ENCODE measurements at places on chromosomes 16 and 17.
A peak's percentile ranks its signal among the peaks of the same experiment; 100 is the strongest.

- peak; percentile 85 for DNase-seq
These were observed 25.0 kb downstream of the MRC2 start for GRCh38 chr17:62652251-62653001.

GRCh38 chr17:9666461-9667050 is 21.2 kb downstream of the USP43 start:
- DNase-seq, result peak; percentile 25

GRCh38 chr17:63774969-63775265 is 947 bp downstream of the DDX42 start:
- DNase-seq, result peak; percentile 17

DNA sequence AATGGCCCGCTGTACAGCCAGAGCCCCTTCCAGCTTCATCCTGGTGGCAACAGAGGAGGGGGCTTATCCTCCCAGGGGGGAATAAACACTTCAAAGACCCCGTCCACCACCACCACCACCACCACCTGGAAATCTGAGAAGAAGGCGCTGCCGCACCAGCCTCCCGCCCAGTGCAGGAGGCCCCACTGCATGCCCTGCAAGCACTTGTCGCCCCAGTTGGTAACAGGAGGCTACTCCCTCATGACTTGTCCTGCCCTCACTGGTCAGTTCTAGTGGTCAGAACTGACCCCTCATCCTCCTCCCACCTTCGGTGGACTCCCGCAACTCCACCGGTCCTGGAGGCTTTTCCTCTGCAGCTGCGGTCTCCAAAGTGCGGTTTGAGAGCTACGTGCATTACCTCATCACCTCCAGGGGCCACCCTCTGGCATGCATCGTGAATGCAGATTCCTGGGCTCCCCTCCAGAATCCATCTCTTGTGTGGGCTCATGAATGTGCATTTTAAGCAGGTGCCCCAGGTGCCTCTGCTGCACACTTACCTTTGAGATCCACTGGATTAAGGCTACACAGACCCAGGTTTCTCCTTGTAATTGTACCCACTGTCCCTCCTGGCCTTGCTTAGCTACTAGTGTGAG is 71.8 kb downstream of the SRCIN1 start:
- no peak for DNase-seq

- peak; percentile 82 for DNase-seq
These were observed at the start of gene VWA3A for GRCh38 chr16:22092143-22092933. Gene VWA3A (plus strand): TSS chr16:22092541. CDS start chr16:22092638, 97 bp downstream.

DNA sequence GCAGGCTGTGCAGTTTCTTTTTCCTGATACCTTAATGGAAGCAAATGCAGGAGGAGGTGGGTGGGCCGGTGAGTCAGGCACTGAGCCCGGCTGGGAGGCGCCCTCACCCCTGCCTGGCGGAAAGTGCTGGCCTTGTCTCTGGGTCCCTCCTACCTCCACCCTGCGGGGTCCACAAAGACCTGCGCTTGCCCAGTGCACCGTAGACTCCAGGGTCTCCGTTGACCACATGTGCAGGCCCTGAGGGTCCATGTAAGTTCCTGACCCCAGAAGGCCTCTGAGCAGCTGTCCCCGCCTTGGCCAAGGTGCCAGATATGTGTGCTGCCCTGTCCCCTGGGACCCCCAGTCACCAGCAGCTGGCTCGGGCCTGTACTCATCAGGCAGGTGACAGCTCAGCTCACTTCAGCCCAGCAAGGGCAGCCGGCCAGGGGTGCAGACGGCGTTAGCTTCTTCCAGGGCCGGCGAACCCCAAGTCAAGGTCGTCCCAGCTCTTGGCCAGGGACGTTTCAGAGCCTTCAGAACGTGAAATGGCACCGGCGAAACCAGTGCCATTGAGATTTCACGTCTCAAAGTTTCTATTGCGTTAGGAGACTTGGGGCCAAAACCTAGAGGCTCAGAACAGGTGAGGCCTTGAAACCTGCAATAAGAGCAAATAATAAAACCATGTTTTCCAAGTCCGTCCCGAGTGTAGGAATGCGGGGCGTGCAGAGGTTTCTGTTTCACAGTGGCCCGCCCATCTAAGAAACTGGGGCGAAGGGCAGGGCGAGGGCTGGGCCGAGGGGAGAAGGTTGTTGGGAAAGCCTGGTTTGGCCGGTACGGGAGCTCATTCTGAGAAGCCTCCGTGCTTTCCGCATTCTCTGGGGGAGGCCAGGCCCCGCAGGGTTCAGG is 12.1 kb downstream of the METRNL start:
- DNase-seq, result no peak
